T-helper 9 cell (primary cell): ENCODE measurements at places on chromosomes 5 and 9.

- no peak for DNase-seq
These were observed 178.4 kb downstream of the GNA14 start for GRCh38 chr9:77469515-77470231.

DNA sequence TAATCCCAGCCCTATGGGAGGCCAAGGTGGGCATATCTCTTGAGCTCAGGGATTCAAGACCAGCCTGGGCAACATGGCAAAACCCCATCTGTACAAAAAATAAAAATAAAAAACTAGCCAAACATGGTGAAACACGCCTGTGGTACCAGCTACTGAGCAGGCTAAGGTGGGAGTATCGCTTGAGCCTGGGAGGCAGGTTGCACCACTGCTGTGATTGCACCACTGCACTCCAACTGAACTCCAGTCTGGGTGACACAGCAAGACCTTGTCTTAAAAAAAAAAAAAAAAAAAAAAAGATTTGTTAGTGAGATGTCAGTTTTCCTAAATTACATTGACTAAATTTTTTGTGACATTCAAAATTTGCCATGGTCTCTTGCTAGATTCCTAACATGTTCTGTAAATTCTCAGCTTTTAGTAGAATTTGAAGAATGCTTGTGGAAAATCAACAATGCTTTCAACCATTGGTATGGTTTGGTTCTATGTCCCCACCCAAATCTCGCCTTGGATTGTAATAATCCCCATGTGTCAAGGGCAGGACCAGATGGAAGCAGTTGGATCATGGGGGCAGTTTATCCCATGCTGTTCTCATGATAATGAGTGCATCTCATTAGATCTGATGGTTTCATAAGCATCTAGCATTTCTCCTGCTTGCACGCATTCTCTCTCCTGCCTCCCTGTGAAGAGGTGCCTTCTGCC, 236.1 kb downstream of the ARRDC3 start:
- no peak for DNase-seq

- DNase-seq, result no peak
These were observed 13.5 kb upstream of the RALGDS start for GRCh38 chr9:133134388-133135145.

DNA sequence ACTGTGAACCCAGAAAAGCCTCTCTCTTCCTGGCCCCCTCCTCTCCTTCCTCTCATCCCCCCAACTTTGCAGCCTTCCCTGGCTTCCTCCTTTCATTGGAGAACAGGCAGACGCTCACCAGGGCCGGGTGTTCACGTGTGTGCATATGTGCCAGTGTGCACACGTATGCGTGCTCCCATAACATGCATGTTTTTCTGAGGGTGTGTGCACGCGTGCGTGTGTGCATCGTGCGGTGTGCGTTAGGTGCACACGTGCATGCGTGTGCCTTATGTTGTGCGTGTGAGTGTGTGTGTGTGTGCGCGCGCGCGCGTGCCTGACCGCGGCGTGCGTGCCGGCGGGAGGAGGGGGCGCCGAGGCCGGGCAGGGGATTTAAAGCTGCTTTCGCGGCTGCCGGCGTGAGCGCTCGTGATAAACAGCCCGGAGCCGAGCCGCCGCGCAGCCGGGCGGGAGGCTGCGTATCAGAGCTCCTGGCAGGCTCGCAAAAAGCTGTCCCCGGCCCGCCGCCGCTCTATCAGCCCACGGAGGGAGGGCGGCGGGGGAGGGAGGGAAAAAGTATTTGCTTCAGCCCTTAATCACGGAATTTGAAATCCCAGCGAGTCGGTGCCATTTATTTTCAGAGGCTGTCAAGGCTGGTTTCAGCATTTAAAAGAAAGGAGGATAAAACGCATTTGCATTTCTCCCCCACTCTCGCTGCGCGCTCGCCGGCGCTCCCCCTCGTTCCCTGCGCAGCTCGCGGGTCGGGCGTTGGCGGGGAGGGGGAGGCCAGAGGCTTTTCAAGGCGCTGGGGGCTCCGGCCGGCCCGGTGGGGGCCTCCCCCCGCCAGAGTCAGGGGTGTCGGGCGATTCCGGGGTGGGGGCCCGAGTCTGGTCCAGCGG, 183.9 kb downstream of the C9orf50 start:
- peak; percentile 31 for DNase-seq

DNA sequence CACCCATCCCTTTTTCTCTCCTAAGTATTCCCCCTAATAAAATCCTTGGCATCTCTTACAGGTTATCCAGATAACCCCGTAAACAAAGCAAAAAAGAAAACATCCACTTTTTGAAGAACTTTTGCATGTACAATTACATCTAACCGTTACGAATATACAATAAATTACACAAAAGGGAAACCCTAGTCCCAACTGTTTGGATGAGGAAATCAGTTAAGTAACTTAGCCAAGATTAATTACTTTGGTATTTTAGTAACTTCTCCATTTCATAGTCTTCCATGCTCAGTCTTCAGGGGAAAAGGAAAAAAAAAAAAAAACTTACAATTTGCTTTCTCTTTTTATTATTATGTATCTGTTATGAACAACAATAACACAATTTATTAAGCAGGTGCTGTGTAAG, 212.9 kb downstream of the ACTL7B start:
- no peak for DNase-seq

DNA sequence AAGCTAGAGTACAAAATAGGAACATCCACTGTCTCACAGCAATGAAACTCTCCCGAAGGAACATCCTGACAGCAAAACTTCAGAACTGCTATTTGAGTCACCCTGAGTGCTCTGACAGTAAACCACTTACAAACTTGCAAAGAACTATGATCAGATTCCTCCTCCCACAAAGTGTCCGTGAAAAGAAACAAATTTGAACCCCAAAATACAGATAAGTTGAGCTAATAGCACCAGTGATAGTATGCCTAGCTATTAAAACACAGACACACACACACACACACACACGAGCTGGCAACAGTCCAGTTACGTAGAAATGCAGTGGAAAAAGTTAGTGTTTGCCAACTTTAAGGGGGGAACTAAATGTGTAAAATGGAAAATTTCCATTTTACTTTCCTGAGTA, 3.1 kb upstream of the GLIS3 start:
- DNase-seq, result no peak

- no peak for DNase-seq
These were observed 22.8 kb upstream of the RGMB start for GRCh38 chr5:98750693-98751092.

DNA sequence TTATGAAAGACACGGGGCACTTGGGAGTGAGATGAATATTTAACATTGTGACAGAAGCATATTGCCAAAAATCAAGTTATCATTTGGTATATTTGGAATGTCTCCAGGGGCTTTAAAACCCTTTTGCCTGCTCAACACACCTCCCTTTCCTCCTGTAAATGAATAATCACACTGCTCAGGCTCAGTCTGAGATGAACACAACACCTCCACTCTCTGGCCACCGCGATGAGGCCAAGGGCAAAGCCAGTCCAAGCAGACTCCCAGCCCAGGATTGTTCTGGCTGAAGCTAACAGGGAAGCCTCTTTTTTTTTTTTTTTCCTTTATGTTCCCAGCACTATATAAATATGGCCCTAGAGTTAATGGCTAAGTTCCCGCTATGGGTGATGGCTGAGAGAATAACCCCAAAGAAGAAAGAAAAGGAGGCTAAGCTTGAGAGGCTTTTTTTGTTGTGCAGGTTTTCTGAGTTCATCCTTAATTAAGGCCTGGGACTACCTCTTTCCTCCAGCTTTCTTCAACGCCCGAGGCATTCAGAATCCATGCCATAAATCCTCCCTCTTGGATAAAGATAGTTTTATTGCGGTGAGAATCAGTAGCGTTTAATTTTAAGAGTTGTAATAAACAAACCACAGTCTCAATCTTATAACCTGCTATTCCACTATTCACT, 10.5 kb upstream of the ERAP1 start:
- no peak for DNase-seq

- DNase-seq, result no peak
These were observed 351.5 kb downstream of the MED10 start for GRCh38 chr5:6026766-6027406.

- DNase-seq, result no peak
These were observed 1377.5 kb upstream of the DMAC1 start for GRCh38 chr9:9177081-9177480.

DNA sequence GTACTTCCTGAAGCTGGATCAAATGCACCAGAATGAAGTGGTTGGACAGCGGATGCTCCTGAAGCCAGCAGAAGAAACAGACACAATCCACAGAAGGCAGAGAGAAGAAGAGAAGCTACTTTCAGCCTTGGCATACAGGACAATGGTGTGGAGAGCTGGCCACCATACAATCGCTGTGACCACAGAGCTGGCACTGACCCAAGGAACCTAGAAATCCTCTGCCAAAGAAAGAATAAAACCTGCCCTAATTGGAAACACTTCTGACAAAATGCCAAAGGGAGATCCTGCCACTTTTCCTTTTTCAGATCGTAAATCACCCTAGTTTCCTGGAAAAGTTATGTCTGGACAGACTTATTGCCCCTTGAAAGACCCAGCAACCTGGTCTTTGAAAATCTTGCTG, 77.8 kb downstream of the BAAT start:
- no peak for DNase-seq

GRCh38 chr5:163506095-163506457, 657 bp downstream of the MAT2B start:
- no peak for DNase-seq

- DNase-seq, result no peak
These were observed 149.3 kb upstream of the POU5F2 start for GRCh38 chr5:93890657-93891056.

DNA sequence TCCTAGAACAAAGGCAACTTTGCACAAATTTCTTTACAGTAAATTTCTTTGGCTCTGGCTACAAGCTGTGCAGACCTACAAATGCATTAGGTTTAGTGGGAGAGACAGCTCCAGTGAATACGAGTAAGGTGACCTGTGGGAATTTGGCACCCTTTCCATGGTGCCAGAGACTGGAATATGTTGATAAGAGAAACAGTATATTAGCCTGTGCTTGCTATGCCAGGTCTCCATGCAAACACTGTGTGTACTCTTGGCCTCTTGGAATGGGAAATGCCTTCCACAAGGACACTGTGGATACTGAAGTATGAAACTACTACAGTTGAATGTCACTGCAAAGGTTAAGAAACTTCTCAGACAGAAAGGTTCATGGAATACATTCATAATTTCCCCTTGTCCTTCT, 458.5 kb downstream of the IRX1 start:
- DNase-seq, result no peak

DNA sequence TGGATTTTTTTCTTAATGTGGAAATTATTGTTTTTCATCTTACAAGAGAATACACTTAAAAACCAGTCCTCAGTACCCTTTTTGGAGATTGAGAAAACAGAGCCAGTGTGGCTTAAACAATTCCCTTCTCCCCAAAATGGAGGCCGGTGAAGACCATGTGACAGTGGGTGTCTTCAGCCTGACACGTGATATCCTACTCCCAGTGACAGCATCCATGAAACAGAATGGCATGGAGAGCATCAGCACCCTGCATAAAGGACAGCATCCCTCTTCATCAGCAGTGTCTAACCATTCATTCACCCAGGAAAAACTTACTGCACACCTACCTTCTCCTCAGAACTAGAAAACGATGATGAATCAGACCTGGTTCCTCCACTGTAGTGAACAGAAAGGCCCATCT, 103.4 kb upstream of the RAI14 start:
- no peak for DNase-seq

GRCh38 chr5:54825005-54825404, 160.4 kb downstream of the ESM1 start:
- no peak for DNase-seq

DNA sequence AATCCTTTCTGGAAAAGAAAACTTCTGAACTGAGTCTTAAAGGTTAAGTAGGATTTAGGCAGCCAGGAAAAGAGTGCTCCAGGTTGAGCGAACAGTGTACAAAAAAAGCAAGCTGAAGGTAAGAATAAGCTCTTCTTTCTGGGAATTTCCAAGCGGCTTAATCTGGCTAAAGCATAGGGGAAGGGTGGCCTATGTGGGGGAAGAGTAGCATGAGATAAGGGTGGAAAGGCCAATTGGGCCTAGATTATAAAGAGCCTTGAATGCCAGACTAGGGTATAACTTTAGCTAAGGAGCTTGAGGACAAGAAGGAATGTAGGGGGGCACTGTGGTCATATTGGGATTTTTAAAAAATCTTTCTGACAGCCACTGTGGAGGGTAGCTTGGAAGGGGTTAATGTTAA, 37.3 kb upstream of the NR5A1 start:
- DNase-seq, result no peak

- DNase-seq, result no peak
These were observed 37.8 kb upstream of the RUFY1 start for GRCh38 chr5:179512452-179513000.

DNA sequence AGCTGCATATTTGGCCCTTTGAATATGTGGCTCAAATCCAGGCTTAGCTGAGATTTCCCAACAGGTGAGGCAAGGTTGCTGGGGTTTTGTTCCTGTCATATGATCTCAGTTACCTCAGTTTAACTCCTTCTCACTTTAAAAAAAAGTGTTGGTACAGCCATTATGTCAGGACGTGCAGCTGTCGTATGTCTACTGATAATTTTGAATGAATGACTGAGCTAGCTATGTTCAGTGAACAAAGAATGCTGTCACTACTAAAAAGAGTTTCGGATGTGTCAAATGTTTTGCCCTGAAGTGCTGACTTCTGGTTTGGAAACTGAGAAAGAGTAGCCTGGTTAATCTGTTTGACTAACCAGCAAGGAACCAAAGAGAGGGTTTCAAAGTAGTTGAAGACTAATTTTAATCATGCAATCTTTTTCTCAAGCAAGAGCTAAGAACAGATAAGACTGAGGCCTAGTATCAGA, 106.3 kb upstream of the NR3C1 start:
- DNase-seq, result no peak

DNA sequence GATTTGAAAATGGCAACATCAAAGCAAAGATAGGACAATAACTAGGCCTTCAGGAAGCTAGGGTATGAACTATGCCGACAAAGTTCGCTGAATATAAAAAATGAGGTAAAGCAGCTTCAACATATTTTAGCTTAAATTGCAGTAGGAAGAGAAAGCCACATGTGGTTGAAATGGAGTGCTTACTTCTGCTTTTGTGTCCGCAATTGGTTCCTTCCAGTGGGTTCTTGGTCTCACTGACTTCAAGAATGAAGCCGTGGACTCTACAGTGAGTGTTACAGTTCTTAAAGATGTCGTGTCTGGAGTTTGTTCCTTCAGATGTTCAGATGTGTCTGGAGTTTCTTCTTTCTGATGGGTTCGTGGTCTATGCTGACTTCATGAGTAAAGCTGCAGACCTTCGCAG, 95.2 kb downstream of the APTX start:
- DNase-seq, result no peak

DNA sequence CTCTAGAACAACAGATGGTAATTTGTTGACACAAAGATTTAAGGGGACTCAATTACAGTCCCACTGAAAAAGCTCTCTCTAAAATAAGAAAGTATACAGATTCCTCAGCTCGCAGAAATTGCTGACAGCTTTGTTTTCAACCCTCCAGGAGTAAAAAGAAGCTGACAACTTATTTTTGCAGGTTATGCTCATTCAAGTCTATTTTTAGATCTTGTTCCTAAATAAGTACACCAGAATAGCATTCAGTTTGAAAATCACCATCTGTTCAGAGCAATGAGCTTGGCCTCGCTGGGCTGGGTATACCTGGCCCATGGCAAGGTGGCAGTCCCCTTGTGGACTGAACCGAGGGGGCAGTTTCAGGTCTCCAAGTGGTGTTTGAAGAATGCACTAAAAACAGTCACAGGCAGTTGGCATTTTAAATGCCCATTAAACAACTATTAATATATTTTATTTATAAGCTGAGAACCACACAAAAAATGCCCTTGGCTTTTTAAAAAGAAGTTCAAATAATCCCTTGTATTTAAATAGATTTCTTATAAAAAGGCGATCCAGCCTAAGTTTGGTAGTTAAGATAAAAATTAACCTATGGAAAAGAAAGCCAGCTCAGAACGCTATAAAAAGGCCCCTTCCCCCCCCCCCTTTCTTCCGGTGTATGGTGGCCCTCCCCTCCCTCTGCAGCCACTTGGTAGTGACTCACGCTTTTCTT, 169.2 kb downstream of the AUH start:
- DNase-seq, result no peak
